ENCODE measurements at places on chromosomes 11 and 22.

- no peak for DNase-seq
Measured at GRCh38 chr11:66262696-66263095, 5.7 kb upstream of the RAB1B start.

- DNase-seq, result peak; percentile 4
Measured at GRCh38 chr11:125902277-125902926, 604 bp downstream of the PUS3 start.

DNA sequence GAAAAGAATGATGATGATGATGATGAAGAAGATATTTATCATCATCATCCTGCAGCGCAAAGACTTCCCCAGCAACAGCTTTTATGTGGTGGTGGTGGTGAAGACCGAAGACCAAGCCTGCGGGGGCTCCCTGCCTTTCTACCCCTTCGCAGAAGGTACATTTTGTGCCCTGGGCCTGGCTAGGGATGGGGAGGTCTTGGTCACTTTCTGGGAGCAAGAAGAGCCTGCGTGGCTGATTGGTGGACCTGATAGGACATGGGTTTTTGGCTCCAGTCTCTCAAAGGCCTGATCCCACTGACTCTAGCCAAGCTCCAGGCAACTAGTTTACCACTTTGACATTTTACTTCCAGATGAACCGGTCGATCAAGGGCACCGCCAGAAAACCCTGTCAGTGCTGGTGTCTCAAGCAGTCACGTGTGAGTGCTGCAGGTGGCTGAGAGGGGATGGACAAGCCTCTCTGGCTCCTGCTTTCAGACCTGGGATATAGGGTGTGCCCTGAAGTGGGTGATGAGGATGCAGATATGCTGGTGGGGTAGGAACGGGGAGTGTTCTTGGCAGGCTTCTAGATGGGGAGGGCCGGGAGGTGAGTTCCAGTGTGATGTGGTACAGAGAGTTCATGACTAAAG lies 5.3 kb downstream of the SIDT2 start:
- DNase-seq, result no peak

GRCh38 chr22:32494971-32495370 lies 20.4 kb downstream of the FBXO7 start:
- DNase-seq, result no peak

GRCh38 chr22:47340851-47341436 lies 578.5 kb downstream of the TBC1D22A start:
- DNase-seq, result no peak

- DNase-seq, result no peak
Measured at GRCh38 chr11:67400942-67401494, 640 bp downstream of the PPP1CA start.

DNA sequence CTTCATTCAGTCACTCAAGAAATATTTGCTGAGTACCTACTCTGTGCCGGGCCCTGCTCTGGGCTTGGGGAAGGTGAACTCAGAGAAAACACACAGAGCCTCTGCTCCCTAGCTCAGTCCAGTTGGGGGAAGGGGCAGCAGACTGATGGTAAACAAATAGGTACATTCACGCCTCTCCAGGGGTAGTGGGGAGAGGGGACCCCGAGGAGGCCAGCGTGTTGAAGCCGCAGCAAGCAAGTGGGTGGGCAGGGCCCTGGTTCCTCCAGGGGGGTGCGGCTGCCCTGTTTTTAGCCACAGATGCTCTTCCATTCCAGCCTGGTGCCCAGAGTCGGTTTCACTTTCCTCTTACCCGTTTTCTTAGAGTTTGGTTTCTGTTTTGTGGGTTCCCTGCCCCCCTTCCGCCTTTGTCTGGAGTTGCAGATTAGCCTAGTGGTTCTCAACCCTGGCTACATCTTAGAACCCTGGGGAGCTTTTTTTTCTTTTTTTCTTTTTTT lies 8.7 kb downstream of the DRAP1 start:
- DNase-seq, result no peak

DNA sequence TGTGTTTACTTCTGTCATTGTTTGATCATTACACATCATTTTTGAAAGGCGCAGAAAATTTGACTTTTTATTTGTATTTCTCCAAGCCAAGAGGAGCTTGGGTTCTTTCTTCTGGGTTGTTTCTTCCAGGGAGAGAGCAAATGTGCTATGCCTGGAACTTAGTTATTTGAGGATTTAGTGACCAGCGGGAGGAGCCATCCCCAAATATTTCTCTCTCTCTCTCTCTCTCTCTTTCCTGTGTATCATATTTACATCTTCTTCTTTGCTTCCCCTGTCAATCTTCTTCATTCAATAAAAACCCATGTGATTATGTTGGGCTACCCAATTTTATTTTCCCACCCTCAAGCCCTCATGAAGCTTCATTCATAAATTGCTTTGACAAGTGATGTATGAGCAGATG lies 534.5 kb downstream of the LRRC4C start:
- no peak for DNase-seq

GRCh38 chr11:125346179-125346530 lies 149.9 kb downstream of the FEZ1 start:
- no peak for DNase-seq

DNA sequence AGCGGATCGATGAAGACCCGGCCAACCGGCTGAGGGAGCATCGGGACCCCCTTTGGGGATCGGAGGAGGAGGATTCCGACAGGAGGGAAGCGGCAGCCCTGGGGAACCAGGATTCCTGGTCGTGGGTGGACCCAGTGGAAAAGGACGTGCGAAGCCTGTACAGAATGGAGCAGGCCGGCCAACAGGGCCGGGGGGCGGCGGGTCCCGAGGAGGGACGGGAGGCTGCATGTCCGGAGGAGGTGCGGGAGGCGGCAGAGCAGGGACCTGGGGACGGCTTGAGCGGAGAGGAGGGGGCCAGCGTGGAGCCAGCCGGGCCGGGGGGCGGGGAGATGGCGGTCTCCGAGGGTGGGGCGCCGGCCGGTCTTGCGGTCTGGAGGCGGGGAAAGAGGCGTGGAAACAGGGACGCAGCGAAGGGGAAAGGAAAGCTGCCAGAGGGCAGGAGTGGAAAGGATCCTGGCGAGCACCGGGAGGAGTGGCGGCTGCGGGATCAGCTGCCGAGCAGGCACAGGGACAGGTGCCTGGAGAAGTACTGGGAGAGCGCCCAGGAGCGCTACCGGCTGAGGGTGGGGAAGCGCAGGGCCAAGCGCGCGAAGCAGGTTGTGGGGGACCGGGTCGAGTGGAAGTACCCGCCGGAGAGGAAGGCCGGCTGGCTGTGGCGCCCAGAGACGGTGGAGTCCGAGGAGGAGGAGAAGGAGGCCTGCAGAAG lies at the start of gene ANO5:
TSS of gene ANO5 (plus strand) at position 444 of the 706 bp plus-strand sequence. CDS start 408 bp downstream, outside the sequence.
- peak; percentile 35 for DNase-seq

GRCh38 chr22:37279331-37280181 lies 2.8 kb upstream of the CYTH4 start:
- no peak for DNase-seq

DNA sequence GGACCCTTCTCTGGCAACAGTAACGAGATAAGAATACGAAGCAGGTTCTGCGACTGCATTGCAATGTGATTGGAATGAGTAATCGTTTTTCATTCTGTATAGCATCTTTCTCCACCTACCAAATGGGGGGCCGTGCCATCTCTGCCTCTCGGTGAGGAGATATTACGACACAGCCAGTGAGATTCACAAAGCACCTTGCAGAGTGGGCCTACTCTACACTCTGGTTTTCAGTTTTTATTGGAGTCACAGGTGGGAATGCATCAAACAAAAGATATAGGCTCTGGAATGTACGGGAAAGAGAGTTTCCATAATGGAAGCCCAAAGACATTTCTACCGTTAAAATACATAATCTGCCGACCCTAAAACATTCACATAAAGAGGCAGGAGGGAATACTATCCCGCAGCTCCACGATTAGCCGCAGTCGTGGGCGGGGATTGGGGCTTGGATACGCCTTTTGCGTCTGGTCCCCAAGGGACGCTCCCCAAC lies 423 bp upstream of the RTN3 start:
- no peak for DNase-seq

DNA sequence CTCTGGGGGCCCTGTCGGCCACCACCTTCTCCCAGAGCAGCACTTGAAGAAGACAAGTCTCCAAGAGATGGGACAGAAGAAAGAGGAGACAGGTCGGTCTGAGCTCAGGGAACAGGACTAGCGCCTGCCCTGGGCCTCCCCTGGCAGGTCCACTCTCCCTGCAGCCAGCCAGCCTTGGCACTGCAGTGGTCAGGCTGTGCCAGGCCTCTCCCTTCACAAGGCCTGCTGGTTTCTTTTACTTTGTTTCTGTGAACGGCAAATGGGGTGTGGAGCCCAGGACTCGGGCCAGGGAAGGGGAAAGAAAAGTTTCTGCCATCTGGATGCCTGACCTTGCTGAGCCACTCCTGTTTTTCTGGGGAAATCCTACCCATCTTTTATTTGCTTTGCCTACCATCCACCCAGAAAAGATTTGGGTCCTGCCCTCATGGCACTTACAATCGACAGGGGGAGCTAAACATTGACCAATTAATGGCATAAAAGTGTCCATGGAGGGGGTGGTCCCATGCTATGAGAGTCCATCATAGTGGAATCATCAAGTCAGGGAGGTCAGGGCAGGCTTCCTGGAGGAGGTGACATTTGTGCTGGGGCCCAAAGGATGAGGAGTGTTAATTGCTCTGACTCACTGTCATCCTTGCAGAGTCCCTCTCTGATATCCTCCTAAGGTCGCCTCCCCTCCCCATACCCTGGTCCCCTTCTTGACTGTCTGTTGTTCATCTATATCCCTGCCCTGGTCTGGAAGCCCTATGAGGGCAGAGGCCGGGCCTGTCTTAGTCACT lies 65.2 kb downstream of the NFAM1 start:
- no peak for DNase-seq

DNA sequence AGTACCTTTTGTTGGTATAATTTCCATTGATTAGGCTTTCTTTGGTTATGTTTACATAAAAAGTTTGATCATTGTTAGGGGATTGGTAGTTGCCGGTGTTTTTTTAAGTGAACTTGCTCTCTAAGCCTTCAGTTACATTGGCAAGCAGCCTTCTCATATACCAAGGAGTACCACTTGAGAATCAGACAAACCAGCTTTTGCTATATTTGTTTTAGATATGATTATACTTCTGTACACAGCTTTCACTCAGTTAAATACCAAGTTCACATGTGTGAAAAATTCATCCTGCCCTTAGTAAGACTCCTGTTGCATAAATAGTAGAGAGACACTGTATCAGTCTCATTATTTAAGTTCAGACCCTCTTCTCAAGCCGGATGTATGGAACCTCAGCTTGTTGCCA lies 22.4 kb downstream of the ALKBH3 start:
- no peak for DNase-seq

GRCh38 chr11:119378851-119379465 lies 2.5 kb downstream of the USP2 start:
- no peak for DNase-seq

DNA sequence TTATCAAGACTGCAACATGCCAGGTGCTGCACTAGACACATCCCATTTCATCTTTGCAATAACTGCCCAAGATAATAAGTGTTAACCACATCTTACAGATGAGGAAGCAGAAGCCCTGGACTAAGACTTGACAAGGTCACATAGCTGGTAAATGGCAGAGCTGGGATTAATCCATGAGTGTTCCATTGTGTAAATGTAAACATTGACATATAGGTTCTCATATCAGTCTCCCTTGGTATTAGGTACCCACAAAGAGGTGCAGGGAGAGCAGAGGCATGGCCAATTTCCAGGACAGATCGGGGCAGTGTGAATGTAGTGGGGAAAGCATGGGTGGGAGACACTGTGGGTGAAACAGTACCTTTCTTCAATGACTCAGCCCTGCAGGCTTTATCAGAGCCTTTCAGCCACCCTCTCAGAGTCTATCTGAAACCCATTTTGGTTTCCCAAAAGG lies 17.9 kb downstream of the MICAL2 start:
- DNase-seq, result no peak

GRCh38 chr11:92892802-92893684 lies 76.4 kb upstream of the MTNR1B start:
- no peak for DNase-seq

- DNase-seq, result no peak
Measured at GRCh38 chr11:122632181-122632824, 23.2 kb upstream of the UBASH3B start.

GRCh38 chr11:2419638-2420501 lies 19.3 kb downstream of the TSSC4 start:
- peak; percentile 81 for DNase-seq

- DNase-seq, result no peak
Measured at GRCh38 chr22:43451371-43452050, 39.7 kb downstream of the MPPED1 start.

DNA sequence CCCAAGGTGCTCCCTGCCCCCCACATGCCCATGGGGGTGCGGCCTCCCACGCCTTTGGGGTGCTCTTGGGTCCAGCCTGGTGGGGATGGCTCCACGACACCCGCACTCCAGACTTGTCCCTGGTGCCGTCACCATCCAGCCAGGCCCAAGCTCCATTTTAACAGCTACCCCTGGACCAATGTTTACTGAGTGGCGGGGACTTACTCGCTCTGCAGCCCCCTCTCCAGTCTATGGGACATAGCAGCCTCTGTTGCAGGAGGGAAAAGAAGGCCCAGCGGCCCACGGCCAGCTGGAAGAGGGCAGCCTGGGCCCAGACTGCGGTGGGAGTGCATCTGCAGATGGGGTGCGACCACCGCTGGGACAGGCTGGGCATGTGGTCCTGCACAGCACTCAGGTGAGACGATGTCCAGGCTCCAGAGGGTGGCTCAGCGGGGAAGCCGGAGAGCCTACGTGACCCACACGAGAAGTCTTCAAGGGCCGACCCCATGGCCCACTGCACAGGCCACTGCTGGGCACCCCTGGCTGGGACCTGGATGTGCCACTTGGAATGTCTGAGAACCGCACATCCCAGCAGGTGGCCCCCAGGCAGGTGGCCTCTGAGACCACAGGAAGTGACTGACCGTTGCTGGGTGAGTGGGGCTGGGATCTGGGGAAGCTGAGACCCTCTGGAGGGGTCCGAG lies 18.1 kb downstream of the IL17REL start:
- no peak for DNase-seq

DNA sequence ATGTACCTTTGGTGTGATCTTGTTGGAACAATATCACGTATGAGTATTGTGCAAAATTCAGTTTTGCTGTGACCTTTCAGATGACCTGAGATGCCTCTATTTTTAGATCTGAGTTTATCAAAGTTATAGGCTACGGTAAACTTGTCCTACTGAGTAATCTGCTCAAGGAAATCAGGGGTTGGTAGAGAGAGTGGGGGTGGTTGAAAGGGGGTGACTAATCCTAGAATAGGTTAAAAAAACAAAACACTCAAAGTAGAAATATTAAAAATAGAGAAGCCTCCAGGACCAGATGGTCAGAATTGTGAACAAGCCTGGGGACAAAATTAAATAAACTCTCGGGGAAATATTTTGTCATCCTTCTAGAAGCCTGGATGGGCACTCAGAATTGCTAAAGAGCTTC lies 59.9 kb upstream of the C11orf87 start:
- no peak for DNase-seq

GRCh38 chr11:57161351-57161750 lies 20.4 kb upstream of the LRRC55 start:
- no peak for DNase-seq

GRCh38 chr11:117632306-117632705 lies 164.7 kb downstream of the DSCAML1 start:
- no peak for DNase-seq

DNA sequence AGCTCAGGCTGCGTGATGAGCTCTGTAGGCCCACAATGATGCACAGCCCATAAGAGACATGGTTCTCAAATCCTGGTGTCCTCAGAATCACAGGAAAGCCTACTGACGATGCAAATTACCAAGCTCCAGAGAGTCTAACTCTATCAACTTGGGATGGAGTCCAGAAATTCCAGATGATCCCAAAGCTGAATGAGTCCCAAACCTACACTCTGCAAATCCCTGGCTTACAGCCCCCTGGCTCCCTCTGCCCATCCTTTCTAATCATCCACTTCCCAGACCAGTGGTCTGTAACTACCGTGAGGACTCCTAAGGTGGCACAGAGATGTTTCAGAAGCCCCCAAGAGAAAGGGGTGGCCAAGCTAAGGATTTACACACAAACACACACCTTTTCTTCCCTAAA lies 13.5 kb downstream of the ARFGAP2 start:
- DNase-seq, result no peak

GRCh38 chr11:86477495-86478155 lies 102.9 kb downstream of the CCDC81 start:
- peak; percentile 71 for DNase-seq

Measured in renal pelvis (tissue), 12 donors.